ENCODE measurements at places on chromosomes 1 and 21. TPM values are rescaled to one million over a fixed set of nuclear protein-coding genes. Genes with fewer than 3 reads are reported as not detected.

Gene AIRE
- total RNA-seq, result not detected

Gene SAMSN1
- total RNA-seq, result 1.4 TPM

Gene TNFRSF4
- total RNA-seq, result 0.26 TPM

Gene KMO
- total RNA-seq, result not detected

Gene CLDN17
- total RNA-seq, result not detected

Gene AGT
- 16.4 TPM for total RNA-seq

Gene GOLT1A
- 9.1 TPM for total RNA-seq

Gene LEFTY2
- total RNA-seq, result 0.09 TPM

Gene MFSD2A
- 0.32 TPM for total RNA-seq

Gene PLCH2
- 4.0 TPM for total RNA-seq

Gene LYPD8
- total RNA-seq, result not detected

GRCh38 chr21:44940116-44940631, 345 bp downstream of the SLX9 start:
- peak overlapping the region; percentile 98 for H3K4me3 ChIP-seq
- no peaks in the 10 kb centered on the region for H3K27me3 ChIP-seq
- peaks cover 4% of the 10 kb centered on the region for H3K36me3 ChIP-seq
- no peak for DNase-seq

- peaks cover 5% of the 10 kb centered on the region for H3K4me1 ChIP-seq
- no peak overlapping the region for H3K27ac ChIP-seq
- H3K36me3 ChIP-seq, result peaks cover 18% of the 10 kb centered on the region
- H3K4me3 ChIP-seq, result no peak overlapping the region
- no peaks in the 10 kb centered on the region for H3K27me3 ChIP-seq
Observed at GRCh38 chr1:203311368-203312301, 6.3 kb downstream of the BTG2 start.

- H3K27me3 ChIP-seq, result no peaks in the 10 kb centered on the region
- no peak for DNase-seq
- no peaks in the 10 kb centered on the region for H3K36me3 ChIP-seq
- no peak overlapping the region for H3K4me3 ChIP-seq
Observed at GRCh38 chr21:15725949-15726348, 3.8 kb upstream of the USP25 start.

DNA sequence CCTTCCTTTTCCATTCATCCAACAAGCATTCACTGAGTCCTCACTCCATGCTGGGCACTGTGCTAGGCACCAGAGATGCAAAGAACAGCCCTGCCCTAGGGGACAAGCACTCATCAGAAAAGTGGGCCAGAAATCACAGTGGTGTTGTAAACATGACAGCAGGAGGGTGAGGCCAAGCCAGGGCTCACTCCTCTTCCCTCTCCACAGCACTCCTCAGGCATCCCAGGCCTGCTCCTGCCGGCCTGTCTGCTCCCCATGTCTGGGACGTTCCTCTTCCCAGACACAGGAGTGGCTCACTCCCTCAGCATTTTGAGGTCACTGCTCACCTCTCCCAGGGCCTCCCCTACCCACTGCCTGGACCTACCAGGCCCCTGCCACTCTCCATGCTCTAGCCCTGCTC, 61.8 kb downstream of the KCND3 start:
- no peaks in the 10 kb centered on the region for H3K36me3 ChIP-seq
- H3K27ac ChIP-seq, result no peak overlapping the region
- DNase-seq, result no peak
- H3K4me1 ChIP-seq, result no peaks in the 10 kb centered on the region
- H3K27me3 ChIP-seq, result no peaks in the 10 kb centered on the region

DNA sequence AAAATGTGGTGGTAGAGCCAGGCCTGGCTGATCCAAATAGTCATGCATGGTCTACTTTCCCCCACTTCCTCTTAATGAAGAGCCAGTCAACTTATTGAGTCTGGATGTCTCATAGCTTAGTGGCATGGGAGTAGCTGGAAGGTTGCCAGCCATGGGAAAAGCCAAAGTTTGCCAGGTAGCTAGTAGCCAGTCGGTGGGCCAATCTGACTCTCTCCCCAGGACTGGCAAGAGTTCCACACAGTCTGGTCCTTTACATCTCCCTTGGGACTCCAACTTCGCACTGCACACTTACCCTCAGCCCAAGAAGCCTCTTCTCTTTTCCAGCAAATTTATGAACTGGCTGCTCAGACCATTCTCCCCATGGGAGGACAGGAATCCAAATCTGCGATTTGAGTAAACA, 8.3 kb downstream of the WARS2 start:
- H3K4me3 ChIP-seq, result no peak overlapping the region
- H3K36me3 ChIP-seq, result no peaks in the 10 kb centered on the region
- H3K4me1 ChIP-seq, result no peaks in the 10 kb centered on the region
- no peaks in the 10 kb centered on the region for H3K27me3 ChIP-seq
- no peak for DNase-seq

DNA sequence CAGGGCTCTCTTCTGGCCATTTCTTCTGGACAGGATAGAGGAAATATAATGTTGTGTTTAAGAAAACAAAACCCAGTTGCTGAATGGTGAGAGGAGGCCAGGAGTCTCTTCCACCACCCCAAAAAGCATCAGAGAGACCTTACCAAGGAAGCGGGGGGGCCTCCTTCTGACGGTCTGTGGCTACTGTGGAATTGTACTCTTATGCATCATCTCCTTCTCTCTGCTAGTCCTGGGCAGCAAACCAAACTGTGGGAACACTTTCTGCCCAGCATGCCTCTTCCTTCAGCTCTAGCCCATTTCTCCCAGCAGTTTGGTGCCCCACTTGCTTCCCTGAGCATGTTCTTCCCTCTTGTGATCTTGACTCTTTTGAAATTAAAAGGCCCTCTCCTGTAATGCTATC, 157.7 kb downstream of the HHIPL2 start:
- DNase-seq, result no peak
- no peaks in the 10 kb centered on the region for H3K4me1 ChIP-seq
- no peak overlapping the region for H3K27ac ChIP-seq
- no peaks in the 10 kb centered on the region for H3K27me3 ChIP-seq
- H3K4me3 ChIP-seq, result no peak overlapping the region

DNA sequence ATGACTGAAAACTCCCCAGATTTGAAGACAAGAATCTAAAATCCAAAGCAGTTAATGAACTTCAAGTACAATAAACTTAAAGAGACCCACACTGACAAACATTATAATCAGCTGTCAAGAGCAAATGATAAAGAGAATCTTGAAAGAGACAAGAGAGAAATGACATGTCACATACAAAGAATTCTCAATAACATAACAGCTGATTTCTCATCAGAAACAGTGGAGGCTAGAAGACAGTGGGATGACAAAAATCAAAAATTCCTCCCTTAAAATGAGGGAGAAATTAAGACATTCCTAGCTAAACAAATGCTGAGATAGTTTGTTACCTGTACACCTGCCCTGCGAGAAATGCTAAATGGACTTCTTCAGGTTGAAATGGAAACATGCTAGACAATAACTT, 36.0 kb upstream of the COA6 start:
- DNase-seq, result no peak
- no peaks in the 10 kb centered on the region for H3K27me3 ChIP-seq
- H3K4me1 ChIP-seq, result no peaks in the 10 kb centered on the region
- no peak overlapping the region for H3K4me3 ChIP-seq

DNA sequence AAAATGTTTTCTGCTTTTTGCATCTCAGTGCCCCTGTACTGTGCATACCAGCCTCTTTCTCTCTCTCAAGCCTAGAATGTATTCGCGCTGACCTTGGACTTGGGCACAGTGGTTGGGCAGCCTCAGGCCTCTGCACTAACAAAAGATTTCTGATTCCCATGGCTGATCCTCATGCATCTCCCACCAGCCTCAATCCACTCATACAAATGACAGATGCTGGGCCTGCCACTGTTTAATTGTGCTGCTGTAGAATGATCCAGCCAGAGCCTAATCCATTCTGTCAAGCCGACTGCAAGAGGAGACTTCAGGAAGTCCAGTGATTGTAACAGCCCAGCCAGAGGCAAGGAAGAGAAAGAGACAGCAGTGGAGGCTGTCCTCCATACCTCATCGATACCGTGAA, 180.8 kb downstream of the ASTN1 start:
- no peak overlapping the region for H3K27ac ChIP-seq
- no peaks in the 10 kb centered on the region for H3K27me3 ChIP-seq
- no peak for DNase-seq
- H3K4me3 ChIP-seq, result no peak overlapping the region
- H3K36me3 ChIP-seq, result no peaks in the 10 kb centered on the region
- H3K4me1 ChIP-seq, result no peaks in the 10 kb centered on the region

DNA sequence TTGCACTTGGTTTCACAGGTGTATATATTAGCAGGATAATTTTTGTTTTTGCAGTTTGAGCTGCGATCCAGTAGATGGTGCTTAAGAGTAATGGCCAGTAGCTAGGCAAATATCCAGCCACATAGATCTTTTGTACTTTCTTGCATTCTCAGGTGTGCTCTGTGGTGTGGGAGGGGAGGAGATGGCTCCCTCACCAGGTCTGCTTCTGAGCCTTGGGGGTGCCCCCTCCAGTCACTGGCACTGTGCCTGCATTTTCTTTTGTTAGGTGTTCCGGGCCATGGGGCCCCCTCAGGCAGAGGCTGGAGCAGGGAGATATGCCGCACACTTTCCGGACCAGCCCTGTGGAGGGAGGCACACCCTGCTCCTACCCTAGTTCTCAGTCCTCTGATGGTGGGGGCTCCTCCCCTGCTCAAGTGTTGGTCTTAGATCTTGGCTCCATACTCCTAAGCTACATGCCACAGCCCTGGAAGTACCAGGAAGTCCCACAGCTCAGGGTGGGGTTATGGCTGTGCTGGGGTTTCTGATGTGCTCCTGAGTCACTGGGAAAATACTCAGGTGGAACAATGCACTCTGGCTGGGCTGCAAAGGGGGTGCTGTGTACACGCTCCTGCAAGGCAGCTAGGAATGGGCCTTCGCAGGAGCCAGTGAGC, 197.6 kb upstream of the DMRTA2 start:
- H3K4me1 ChIP-seq, result no peaks in the 10 kb centered on the region
- H3K4me3 ChIP-seq, result no peak overlapping the region
- H3K36me3 ChIP-seq, result no peaks in the 10 kb centered on the region
- DNase-seq, result no peak
- no peaks in the 10 kb centered on the region for H3K27me3 ChIP-seq

DNA sequence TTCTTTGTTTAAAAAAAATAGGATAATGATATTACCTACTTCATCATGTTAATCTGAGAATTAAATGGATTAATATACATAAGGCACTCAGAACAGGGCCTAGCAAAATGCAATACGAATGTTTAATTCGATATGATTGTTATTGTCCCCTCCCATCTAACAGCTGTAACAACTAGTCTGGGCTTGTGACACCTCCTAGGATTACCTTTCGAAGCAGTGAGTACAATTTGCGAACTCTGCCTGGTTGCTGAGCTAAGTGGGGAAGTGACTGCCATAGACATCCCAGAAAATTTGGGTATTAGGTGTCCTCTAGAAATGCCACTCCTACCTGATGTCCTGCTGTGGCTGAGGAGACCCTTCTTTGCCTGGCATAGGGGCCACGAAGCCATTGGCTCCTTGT, 3.0 kb downstream of the RASSF5 start:
- H3K36me3 ChIP-seq, result no peaks in the 10 kb centered on the region
- peaks cover 24% of the 10 kb centered on the region for H3K4me1 ChIP-seq
- DNase-seq, result no peak
- H3K4me3 ChIP-seq, result no peak overlapping the region

DNA sequence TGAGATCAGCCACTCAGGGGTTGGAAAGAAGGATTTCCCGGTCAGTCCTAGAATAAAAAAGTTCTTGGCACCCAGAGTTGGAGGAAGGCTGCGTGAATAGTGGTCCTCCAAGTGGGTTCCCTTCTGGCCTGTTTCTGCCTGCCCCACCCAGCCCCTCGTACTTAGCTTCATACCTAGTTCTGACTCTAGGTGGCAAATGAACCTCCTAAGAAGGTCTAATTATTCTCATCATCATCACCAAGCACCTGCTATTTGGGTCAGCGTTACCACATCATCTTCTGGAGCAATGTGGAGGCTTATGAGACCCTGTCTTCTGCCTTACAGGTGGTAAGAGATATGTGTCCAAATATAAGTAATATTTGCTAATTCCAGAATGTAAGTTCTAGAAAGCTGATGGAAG, 35.9 kb upstream of the NFASC start:
- H3K36me3 ChIP-seq, result no peaks in the 10 kb centered on the region
- no peak overlapping the region for H3K27ac ChIP-seq
- H3K4me1 ChIP-seq, result no peaks in the 10 kb centered on the region
- H3K4me3 ChIP-seq, result no peak overlapping the region

DNA sequence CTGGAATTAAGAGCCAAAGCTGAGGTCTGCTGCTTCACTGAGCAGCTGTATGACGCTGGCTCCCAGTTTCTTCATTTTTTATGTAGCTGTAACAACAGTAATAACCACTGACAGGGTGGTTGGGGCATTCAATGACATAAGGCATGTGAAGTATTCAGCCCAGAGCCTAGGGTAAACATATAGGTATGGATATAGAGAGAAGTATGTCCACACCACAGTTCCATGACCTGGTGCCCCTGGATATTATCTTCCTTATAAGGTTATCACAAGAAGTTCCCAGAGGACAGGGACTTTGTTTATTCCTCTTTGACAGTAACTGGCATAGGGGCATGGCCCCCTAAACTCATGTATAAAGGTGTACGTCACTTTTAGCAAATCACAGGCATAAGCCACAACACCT, 14.7 kb downstream of the RAB42 start:
- DNase-seq, result no peak
- no peaks in the 10 kb centered on the region for H3K27me3 ChIP-seq
- H3K4me1 ChIP-seq, result no peaks in the 10 kb centered on the region
- no peak overlapping the region for H3K27ac ChIP-seq
- no peak overlapping the region for H3K4me3 ChIP-seq

DNA sequence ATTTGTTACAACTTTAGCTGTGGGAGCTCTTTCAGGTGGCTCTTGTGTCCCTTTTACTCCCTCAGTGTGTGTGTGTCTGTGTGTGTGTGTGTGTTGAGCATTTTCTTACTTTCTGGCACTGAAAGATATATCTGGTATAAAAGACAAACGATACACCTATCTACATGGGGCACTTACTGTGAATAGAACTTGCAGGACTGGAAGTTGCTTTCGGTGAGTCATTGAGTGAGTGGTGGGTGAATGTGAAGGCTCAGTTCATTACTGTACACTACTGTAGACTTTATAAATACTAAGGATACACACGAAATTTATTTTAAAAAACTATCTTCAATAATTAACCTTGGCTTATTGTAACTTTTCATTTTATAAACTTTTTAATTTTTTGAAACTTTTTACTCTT, 38.7 kb downstream of the BTBD8 start:
- no peaks in the 10 kb centered on the region for H3K36me3 ChIP-seq
- H3K4me1 ChIP-seq, result no peaks in the 10 kb centered on the region
- no peak overlapping the region for H3K4me3 ChIP-seq
- no peaks in the 10 kb centered on the region for H3K27me3 ChIP-seq
- no peak for DNase-seq

- peak; percentile 80 for DNase-seq
- H3K36me3 ChIP-seq, result no peaks in the 10 kb centered on the region
- H3K27me3 ChIP-seq, result no peaks in the 10 kb centered on the region
- no peak overlapping the region for H3K4me3 ChIP-seq
- no peaks in the 10 kb centered on the region for H3K4me1 ChIP-seq
- no peak overlapping the region for H3K27ac ChIP-seq
Observed at GRCh38 chr21:24045775-24046215, 1561.5 kb downstream of the MRPL39 start.
